Posterior vena cava (tissue), 2 donors: ENCODE measurements at places on chromosomes 6 and 20. TPM values are rescaled to one million over a fixed set of nuclear protein-coding genes. Genes with fewer than 3 reads are reported as not detected.
A peak's percentile ranks its signal among the peaks of the same experiment; 100 is the strongest.

Gene CST7
- 3.4 TPM for total RNA-seq

Gene REM1
- 6.7 TPM for total RNA-seq

Gene ECHDC1
- total RNA-seq, result 35.3 TPM

Gene HAO1
- total RNA-seq, result not detected

GRCh38 chr6:37669306-37669705, 28.4 kb downstream of the MDGA1 start:
- DNase-seq, result peak; percentile 51

DNA sequence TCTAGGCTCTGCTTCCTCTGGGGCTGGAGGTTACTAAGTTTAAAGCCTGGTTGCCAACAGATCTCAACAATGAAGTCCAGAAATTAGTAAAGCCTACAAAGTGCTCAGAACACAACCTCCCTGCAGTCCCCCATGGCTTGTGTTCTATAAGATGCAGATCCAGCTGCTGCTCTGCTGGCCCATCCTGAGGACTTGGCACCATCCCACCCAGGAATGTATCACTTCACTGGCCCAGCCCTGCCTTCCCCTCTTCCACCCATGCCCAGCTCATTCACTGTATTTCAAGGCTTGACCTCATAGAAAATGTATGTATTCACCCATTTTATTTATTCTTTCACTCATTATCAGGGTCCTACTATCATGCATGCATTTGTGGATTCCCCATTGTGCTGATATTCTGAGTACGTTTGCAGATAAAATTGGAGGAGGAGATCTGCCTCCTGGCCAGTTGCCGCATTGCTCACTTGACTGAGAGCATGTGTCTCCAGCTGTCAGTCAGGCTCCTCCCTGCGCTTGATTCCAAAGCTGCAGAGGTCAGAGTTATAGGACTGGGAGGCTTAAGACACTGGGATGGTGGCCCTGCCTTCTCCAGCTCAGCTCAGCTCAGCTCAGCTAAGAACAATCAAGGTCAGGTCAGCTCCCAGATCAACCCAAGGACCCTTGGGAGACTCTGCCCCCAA, 104.8 kb downstream of the MAFB start:
- DNase-seq, result no peak

- DNase-seq, result no peak
Observed at GRCh38 chr20:10653599-10654249, 20.1 kb downstream of the JAG1 start.

DNA sequence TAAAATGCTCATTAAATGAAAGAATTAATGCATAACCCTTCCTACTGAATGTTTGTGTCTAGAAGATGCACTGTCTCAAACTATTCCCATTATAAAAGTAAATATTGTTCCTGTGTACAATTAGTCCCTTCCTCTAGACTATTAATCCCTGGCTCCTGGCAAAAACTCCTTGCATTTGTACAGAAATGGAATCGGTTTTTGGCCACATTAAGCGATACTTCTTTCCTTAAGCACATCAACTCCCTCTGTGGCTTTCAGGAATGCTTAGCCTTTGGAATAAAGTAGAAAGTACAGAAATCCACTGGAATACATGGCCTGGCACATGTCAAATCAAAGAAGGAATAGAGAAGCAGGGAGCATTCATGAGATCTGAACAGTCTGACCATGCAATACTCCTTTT, 179.8 kb downstream of the GMPR start:
- no peak for DNase-seq

- no peak for DNase-seq
Observed at GRCh38 chr6:72972579-72972978, 252.7 kb downstream of the KHDC1L start.

GRCh38 chr6:41375598-41376151, 40.3 kb downstream of the NCR2 start:
- DNase-seq, result no peak
